ENCODE measurements at places on chromosomes 3 and 15.

- no peak for DNase-seq
These were observed 54.6 kb downstream of the GMNC start for GRCh38 chr3:190807719-190808375.

GRCh38 chr3:45182915-45183871, 37.0 kb upstream of the CDCP1 start:
- DNase-seq = no peak

DNA sequence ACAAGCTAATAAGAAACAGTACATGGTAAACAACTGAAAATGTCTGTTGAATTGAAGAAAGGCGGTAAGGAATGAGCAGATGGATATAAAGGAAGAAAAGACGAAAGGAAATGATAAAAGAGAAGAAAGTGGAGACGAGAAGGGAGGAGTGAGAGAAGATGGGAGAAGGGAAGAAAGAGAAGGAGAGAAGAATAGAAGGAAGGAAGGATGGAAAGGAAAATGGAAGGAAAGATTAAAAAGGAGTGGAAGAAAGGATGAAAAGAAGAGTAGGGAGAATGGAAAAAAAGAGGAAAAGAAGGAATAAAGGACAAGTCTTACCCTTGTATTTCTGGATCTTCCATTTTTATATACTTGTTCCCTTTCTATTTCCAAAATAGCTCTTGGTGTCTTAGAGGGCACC, 17.7 kb downstream of the CPNE4 start:
- DNase-seq = no peak

DNA sequence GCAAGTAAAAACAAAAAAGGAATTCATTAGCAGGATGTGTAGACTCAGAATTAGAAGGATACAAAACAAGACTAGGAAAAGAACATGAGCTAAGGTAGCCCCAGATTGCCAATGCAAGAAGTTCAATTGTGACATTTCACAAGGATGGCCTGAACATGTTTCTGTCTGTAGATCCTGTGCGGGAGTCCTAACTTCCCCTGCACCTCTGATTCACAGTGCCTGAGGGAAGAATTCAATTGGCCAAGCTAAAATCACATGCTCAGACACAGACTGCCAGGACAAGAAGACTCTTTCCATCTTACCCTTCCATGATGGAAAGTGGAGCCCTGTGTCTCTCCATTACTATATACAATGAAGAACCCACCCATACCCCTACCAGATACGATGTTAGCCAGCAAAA, 251.5 kb downstream of the KCNH8 start:
- DNase-seq = no peak

- DNase-seq = no peak
These were observed 31.4 kb downstream of the GTF2E1 start for GRCh38 chr3:120773932-120774331.

GRCh38 chr3:32401556-32402081, 10.0 kb downstream of the CMTM7 start:
- DNase-seq = peak; percentile 48

DNA sequence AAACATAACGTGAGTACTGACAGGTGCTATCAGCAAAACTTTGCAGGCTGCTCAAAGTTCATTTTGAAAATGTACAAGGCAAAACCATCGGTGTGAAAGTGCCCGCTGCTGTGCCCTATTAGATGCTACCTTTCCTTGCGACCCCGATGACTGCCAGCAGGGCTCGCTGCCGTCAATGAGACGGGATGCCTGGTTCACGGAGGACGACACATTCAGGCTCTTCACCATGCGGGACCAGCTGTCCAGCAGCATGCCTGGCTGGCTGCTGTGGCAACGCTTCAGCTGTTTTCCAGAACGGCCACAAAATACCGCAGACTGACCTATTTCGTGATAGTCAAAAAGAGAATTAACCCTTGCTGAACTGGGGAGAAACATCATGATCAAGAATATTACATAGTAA, 92.7 kb upstream of the OCA2 start:
- no peak for DNase-seq

DNA sequence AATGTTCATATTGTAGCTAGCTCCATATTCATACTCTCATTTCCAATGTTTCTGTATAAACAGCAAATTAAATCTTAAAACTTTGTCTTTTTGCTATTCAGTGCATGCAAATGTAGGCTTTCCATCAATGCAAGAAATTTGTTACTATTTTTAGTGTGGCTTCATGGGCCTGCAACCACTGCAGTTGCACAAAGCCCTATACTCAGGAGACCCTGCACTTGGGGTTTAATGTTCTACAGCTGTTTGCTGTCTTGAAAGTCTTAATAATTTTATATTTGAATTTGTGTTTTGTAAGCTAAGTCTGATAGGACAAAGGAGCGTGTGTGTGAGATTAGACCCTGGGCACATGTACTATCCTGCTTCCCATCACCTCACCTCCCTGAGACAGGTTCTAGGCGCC, 9.6 kb downstream of the PYDC2 start:
- no peak for DNase-seq

GRCh38 chr3:74075241-74075640, 450.5 kb upstream of the PDZRN3 start:
- DNase-seq = no peak

Measured in activated CD4-positive, alpha-beta T cell treated with anti-CD3 and anti-CD28 coated beads for 1 hour (primary cell).